ENCODE measurements at places on chromosomes 6 and 20. TPM values are rescaled to one million over a fixed set of nuclear protein-coding genes. Genes with fewer than 3 reads are reported as not detected.

The PTK6 gene
- 0.19 TPM for total RNA-seq

DNA sequence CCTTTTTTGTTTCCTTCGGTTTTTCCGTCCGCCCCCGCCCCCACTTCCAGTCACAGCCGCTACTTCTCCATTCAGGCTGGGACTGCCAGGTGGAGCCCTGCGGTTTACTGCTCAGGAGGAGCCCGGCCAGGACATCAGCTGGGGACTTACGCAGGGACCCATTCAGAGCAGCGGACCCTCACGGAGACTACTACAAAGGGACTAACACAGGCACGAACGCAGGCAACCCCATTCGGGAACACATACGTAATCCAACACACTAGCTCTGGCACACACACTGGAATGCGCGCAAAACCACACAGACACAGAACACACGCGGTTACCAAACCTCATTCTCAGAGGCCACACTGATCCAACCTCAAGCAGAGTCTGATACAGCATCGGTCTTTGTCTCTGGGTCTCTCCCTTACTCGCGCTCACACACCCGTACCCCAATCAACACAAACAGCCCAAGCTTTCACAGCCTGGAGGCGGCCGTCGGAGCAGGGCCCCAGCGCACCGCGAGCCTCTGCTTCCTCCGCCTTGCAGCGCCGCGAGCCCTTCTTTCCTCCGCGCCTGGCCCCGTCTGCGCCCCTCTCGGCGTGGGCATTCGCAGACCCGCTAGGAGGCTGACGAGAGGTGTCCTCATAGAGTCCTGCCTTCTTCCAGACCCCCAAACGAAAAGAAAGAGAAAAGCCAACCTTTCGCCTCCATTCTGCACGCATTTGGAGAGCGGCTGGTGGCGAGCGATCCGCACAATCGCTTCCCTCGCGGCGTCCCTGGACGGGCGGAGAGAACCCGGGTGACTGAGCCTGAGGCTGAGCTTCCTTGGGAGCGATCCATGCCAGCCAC lies 1.1 kb upstream of the SLC32A1 start:
- no peak for DNase-seq

- DNase-seq = no peak
Observed at GRCh38 chr6:5243069-5243468, 17.7 kb downstream of the LYRM4 start.

The DBNDD2 gene
- 104 TPM for total RNA-seq

- peak; percentile 65 for DNase-seq
Observed at GRCh38 chr20:63230800-63231268, 4.9 kb upstream of the BIRC7 start.

The MRAP2 gene
- 65.1 TPM for total RNA-seq

- no peak for DNase-seq
Observed at GRCh38 chr6:138520463-138520862, 21.2 kb upstream of the NHSL1 start.
